ENCODE measurements at places on chromosomes 4 and X. TPM values are rescaled to one million over a fixed set of nuclear protein-coding genes. Genes with fewer than 3 reads are reported as not detected.

RAB33B gene
- total RNA-seq = 6.2 TPM

REST gene
- total RNA-seq = 62.4 TPM

GAGE2A gene
- not detected for total RNA-seq

FAT1 gene
- 0.17 TPM for total RNA-seq

IL13RA2 gene
- total RNA-seq = not detected

RBM46 gene
- total RNA-seq = not detected

UGT2A2 gene
- not detected for total RNA-seq

ZCCHC18 gene
- 0.34 TPM for total RNA-seq

NRK gene
- total RNA-seq = not detected

FREM3 gene
- 0.05 TPM for total RNA-seq

SPANXA1 gene
- not detected for total RNA-seq

SLC2A9 gene
- 3.2 TPM for total RNA-seq

IGFBP7 gene
- total RNA-seq = not detected

FHIP1A gene
- not detected for total RNA-seq

PIN4 gene
- 14.3 TPM for total RNA-seq

SPACA5 gene
- total RNA-seq = not detected

DCAF8L2 gene
- not detected for total RNA-seq

PGRMC2 gene
- 38.4 TPM for total RNA-seq

NXF2B gene
- total RNA-seq = not detected

SMR3B gene
- total RNA-seq = not detected

SYP gene
- 3.3 TPM for total RNA-seq

NEXMIF gene
- 0.49 TPM for total RNA-seq

OPRPN gene
- total RNA-seq = not detected

TKTL2 gene
- not detected for total RNA-seq

MAGEB17 gene
- total RNA-seq = not detected

NAP1L3 gene
- total RNA-seq = 0.61 TPM

RHOXF1 gene
- 0.29 TPM for total RNA-seq

HAND2 gene
- total RNA-seq = not detected

ZNF81 gene
- 9.5 TPM for total RNA-seq

FAM53A gene
- 1.9 TPM for total RNA-seq

SLC38A5 gene
- total RNA-seq = 93.1 TPM

CPZ gene
- not detected for total RNA-seq

CITED1 gene
- total RNA-seq = not detected

GDPD2 gene
- total RNA-seq = 0.64 TPM

GRPR gene
- total RNA-seq = not detected

SPANXB1 gene
- total RNA-seq = not detected

FAM236A gene
- total RNA-seq = not detected

LAMP2 gene
- 68.5 TPM for total RNA-seq

DNAAF6 gene
- total RNA-seq = not detected

HERC5 gene
- 57.7 TPM for total RNA-seq

RHOXF2 gene
- not detected for total RNA-seq

NR3C2 gene
- 0.85 TPM for total RNA-seq

MAD2L1 gene
- total RNA-seq = 42.5 TPM

IL1RAPL1 gene
- not detected for total RNA-seq

CCDC149 gene
- not detected for total RNA-seq

Measured in T-helper 1 cell treated with Interleukin-12 subunit alpha and Interleukin-12 subunit beta and Interleukin-4 antibody, amounts not matched to agents 30 ng/mL and 1 ng/mL, for 36 hours (primary cell).